ENCODE measurements at places on chromosomes 5 and 9. TPM values are rescaled to one million over a fixed set of nuclear protein-coding genes. Genes with fewer than 3 reads are reported as not detected.
A peak's percentile ranks its signal among the peaks of the same experiment; 100 is the strongest.

- peaks cover 8% of the 10 kb centered on the region for H3K4me1 ChIP-seq
- H3K27ac ChIP-seq: peak overlapping the region; percentile 92
- no peaks in the 10 kb centered on the region for H3K36me3 ChIP-seq
Observed at GRCh38 chr9:98255061-98255577, 330 bp downstream of the TBC1D2 start.

- no peak overlapping the region for H3K4me3 ChIP-seq
- H3K27me3 ChIP-seq: peaks cover 60% of the 10 kb centered on the region
- H3K4me1 ChIP-seq: no peaks in the 10 kb centered on the region
- DNase-seq: no peak
- no peaks in the 10 kb centered on the region for H3K36me3 ChIP-seq
Observed at GRCh38 chr5:176793343-176793699, 17.0 kb upstream of the UNC5A start.

SLC27A6 gene
- 3.4 TPM for total RNA-seq

DNA sequence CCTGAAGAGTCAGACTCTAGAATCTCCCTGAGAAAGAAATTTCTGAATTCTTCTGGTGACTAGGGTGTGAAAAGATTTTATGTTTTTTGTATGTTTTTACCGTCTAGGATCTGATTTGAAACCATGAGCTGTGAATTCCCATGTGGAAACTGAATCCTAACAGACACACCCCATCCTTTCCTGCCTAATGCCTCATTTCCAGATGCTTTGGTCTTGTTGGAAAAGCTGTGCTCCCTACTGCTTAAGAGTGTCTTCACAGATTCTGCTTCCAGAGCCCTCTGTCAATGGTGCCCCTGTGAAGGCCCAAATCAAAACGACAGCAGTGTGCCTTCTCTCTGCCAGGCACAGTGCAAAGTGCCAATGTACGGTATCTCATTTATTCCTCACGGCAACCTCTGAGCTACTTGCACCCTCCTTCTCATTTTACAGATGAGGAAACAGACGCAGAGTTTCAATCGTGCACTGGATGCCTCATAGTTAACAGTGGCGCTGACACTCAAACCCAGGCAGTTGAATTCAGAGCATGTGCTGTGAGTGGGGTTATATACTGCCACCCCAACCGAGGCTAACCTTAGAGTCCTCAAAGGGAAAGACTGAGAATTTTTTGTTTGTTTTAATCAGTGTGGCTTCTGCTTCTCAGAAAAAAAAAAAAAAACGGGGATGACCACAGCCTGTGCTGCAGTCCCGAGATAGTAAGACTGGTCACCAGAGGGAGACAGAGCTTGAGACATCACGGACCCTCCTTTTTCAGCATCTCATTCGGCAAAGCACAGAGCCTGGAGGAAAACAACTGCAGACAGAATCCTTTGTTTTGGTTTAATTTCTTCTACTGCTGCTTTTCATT lies 188.4 kb downstream of the SNCAIP start:
- H3K36me3 ChIP-seq: no peaks in the 10 kb centered on the region
- peak overlapping the region; percentile 52 for H3K27ac ChIP-seq
- peak overlapping the region; percentile 4 for H3K4me3 ChIP-seq
- no peaks in the 10 kb centered on the region for H3K27me3 ChIP-seq

GRCh38 chr5:158857371-158857770 lies 242.3 kb downstream of the EBF1 start:
- no peak overlapping the region for H3K27ac ChIP-seq
- H3K27me3 ChIP-seq: no peaks in the 10 kb centered on the region

Measured in lung (tissue), 17 donors.